Naive thymus-derived CD8-positive, alpha-beta T cell (primary cell): ENCODE measurements at places on chromosomes 5 and 9. TPM values are rescaled to one million over a fixed set of nuclear protein-coding genes. Genes with fewer than 3 reads are reported as not detected.

RAD1 gene
- 18.8 TPM for polyA plus RNA-seq

IL13 gene
- polyA plus RNA-seq: not detected

GRCh38 chr5:167049043-167049663 is 1242.3 kb upstream of the WWC1 start:
- DNase-seq: no peak

- no peak for DNase-seq
Observed at GRCh38 chr5:179307931-179308471, 37.3 kb downstream of the ADAMTS2 start.

- DNase-seq: no peak
Observed at GRCh38 chr5:118906947-118907346, 81.4 kb downstream of the DTWD2 start.

DNA sequence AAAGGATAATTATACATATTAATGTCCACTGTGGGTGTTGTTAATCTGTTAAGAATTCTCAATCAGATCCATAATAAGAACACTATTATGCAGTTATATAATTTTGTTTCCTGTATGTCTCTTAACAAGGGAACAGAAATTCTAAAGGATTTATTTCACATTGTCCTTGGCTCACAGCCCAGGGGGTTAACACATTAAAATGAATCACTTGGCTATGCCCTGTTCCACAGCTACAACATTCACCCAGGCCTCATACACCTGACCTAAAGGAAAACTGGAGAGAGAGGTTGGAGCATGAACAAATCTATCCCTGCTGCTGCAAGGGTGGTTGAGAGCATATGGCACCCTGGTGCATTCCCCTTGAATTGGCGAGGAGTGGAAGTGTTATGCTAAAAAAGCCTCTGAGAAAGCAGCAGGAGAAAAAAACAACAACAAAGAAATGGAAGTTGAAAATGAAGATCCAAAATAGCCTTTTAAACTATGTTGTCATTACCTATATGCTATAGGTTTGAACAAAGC is 116.0 kb downstream of the KCNN2 start:
- DNase-seq: no peak

RETREG1 gene
- 126 TPM for polyA plus RNA-seq

DNA sequence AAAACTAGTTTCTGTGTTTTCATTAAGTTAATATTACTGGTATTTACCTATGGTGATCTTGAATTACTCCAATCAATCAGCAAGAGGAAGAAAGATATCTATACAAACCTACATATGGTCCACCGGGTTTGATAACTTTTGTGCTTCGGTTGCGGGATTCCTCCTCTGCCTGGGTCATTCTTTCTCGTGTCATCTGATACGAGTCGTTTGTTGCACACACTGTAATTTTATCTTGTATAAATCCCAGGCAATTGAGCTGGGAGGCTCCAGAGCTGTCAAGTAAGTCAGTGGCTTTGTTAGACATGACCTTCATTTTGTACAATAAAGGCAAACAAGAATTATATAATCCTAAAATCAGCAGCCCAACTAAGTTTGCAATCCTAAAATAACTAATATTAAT is 48.0 kb downstream of the ELL2 start:
- no peak for DNase-seq
